Smooth muscle cell of the brain vasculature (primary cell): ENCODE measurements at places on chromosomes 4 and X.

DNA sequence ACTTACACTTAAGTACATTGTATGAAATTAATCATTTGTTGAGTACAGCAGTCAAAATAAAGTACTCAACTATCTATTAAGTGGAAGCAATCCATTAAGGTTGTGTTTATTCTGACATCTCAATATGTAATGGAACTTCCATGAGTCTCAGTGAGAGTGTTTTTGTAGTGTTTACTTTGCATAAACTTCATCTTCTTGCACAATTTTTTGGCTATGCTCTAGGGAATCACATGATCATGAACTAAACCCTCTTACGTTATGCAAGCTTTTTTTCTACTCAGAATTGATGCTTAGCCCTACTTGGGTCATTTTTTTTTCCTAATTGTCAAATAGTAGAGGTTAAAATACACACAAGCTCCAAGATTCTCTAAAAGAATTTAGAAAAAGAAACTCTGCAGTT is 21.1 kb upstream of the PIGA start:
- no peak for DNase-seq

DNA sequence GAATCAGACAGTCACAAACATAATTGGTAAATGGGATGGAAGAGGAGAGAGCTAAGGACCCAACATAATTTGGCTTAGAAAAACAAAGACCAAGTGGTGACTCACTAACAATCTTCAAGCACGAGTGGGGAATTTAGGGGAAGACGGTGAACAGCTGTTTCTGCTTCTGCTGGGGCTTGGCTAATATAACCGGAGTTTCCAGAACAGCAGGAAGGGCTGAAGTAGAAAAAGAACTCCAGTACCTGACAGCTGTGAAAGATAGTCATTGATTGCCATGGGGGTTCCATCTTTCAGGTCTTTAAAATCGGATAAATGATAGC is 290.9 kb upstream of the LDB2 start:
- no peak for DNase-seq

DNA sequence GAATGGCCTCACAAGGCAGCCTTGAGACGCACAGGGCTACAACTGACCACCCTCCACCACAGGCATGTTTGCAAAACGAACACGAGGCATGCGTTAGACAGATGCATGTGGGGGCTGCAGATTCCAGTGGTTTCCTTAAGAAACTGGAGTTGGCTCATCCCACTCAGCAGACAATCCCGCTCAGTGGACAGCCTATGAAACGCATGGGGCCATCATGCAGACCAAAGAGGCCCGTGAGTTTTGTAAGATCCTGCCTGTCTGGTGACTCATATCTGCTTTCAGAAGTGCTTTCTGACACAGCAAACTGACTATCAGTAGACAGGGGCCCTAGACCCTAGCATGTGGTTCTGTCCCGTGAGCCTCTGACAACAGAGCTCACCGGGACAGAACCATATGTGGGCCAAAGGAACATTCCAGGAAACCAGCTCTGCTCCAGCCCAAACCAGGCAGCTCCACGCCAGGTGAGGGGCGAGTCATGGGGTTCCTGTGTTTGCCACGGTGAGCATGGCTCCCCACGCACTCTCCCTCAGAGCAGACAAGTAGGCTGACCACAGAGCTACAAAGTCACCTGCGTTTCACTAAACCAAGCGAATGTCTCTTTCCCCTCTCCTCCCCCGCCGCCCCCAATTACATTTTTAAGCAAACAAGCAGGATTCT is 74.4 kb downstream of the MTMR1 start:
- DNase-seq: no peak

GRCh38 chr4:53476232-53477037 is 99.0 kb downstream of the FIP1L1 start:
- DNase-seq: peak; percentile 45

DNA sequence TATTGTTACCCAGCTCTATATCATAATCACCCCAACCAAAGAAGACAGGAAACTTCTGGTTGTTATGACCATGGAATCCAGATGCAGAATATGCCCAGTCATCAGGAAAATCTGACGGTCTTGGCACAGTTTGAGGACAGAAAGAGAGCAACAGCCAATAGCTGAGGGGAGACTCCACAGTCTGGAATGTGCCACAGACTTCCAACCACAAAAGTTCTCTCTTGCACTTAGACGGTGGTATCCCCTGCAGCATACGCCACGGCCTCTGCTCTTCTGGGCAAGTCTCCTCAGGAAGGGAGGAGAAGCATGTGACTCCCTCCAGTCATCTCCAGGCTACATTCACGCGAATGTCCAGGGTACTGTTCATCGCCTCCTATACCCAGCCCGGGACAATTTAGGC is 18.4 kb downstream of the ZNF827 start:
- no peak for DNase-seq

DNA sequence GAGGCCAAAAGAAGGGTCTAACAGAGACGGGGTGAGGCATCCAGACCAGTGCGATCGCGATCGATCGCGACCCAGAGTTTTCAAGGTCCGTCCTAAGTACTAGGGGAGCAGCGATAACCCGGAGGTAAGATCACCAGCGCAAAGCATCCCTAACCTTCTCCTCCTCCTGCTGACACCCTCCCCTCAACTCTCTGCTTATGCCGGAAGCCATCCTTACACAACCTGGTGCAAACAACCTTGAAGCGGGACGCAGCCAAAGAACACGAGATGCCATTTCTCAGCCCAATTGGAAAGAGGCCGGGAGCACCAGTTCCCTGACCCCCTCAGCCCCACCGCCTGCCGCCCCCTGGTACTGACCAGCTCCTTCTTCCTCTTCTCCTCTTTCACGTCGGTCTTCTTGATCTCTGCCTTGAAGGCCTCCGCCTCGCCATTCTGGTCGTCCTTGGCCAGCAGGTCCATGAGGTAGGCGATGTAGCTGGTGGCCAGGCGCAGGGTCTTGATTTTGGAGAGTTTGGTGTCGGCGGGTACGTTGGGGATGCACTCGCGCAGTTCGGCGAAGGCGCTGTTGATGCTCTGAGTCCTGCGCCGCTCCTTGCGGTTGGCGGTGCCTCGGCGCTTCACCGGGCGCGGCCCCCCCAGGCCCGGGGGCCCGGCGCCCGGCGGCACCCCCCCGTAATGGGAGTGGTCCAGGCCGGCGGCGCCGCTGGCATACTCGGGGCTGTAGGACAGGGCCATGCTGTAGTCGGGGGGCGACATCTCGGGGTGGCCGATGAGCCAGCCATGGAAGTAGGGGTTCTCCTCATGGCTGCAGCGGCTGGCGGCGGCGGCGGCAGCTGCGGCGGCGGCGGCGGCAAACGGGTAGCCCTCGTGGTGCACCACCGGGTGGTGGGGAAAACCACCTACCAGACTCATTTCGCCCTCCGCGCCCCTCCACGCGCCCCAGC is 1.4 kb downstream of the HAND2 start:
- DNase-seq: no peak

DNA sequence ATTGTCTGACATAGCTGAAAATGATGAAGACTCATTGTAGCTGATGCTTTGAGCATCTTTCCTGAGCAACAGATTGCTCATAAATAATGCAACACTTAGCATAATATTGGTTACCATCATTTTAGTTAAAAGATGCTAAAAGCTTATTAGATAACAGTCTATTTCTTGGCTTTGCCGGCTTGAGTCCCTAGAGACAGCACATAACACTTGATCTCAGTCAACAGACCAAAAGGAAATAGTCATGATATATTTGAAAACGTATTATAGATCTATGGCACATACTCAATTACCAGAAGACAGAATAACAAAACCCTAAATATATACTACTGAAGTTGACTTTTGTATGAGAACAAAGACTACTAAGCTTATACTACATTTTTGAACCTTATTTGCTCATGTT is 846.7 kb upstream of the EPHA5 start:
- no peak for DNase-seq

DNA sequence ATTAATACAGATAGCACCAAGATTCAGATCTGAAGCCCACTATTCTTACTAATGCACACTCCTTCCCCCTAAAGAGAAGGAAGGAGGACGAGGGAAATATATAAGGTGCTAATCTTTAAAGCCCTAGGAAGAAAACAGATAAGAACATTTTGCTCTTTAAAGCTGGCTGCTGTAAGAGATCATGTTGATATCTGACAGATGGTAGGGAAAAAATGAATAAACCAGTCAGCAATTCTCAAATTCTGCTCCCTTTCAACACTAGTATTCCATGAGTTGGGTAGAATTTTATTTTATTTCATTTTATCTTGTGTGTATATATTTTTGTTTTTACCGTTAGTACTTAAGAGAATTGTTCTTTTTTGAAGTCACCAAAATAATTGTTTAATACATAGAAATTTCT is 19.2 kb downstream of the OTC start:
- no peak for DNase-seq

- DNase-seq: no peak
These were observed 272.8 kb upstream of the PUDP start for GRCh38 chrX:7420717-7421116.

- no peak for DNase-seq
These were observed 56.5 kb upstream of the ATP8A1 start for GRCh38 chr4:42713391-42713790.

- no peak for DNase-seq
These were observed 56.2 kb upstream of the CCDC160 start for GRCh38 chrX:134180601-134181274.

- DNase-seq: no peak
These were observed 281.9 kb downstream of the PTTG2 start for GRCh38 chr4:38242101-38242500.

GRCh38 chrX:130999360-130999759 is 58.8 kb upstream of the ARHGAP36 start:
- no peak for DNase-seq

- peak; percentile 7 for DNase-seq
These were observed 1.6 kb downstream of the REST start for GRCh38 chr4:56909086-56909894.

DNA sequence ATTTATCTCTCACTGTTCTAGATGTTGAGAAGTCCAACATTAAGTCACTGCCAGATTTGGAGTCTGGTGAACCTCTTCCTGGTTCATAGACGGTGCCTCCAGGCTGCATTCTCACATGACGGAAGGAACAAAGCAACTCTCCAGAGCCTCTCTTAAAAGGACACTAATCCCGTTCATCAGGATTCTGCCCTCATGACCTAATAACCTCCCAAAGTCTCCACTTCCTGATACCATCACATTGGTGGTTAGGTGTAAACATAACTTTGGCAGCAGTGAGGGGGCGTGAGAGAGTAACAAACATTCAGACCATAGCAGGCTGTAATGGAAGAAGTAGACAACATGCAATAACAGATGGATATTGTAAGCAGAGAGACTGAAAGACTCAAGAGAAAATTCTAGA is 388.6 kb downstream of the PDHA2 start:
- no peak for DNase-seq

DNA sequence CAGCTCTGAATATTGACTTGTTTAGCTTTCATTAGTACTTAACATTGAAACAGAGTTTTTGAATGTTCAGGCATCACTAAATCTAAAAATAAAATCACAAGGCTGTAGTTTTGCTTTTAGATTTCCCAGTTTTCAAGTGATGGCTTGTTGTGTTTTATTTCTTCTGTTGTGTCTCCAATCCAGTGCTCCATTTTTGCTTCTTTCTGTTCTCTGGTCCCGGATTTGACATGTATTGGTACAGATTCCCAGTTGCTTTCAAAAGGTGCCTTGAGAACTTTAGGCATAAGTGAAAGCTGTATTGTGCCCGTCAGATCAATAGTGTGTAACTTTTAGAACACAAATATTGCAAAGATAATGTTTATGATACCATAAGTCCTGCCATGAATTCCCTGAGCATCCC is 53.2 kb downstream of the ARHGAP10 start:
- no peak for DNase-seq
